ENCODE measurements at places on chromosomes 6 and 20.

DNA sequence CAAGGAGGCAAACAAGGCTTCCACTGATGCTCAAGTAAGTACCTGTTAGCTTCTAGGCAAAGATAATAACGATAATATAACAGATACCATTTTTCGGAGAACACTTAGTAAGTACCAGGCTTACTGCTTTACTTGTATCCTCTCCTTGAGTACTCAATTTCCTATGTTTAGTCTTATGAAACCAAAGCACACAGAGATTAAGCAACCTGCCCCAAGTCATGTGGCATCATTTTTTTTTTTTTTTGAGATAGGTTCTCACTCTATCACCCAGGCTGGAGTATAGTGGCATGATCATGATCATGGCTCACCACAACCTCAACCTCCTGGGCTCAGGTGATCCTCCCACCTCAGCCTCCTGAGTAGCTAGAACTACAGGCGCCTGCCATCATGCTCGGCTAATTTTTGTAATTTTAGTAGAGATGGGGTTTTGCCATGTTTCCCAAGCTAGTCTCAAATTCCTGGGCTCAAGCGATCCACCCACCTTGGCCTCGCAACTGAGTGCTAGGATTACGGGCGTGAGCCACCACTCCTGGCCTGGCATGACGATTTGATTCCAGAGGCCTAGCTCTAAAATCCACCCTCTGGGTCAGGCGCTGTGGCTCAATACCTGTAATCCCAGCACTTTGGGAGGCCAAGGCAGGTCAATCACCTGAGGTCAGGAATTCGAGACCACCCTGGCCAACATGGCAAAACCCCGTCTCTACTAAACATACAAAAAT is 14.0 kb downstream of the SPAG4 start:
- no peak for DNase-seq

DNA sequence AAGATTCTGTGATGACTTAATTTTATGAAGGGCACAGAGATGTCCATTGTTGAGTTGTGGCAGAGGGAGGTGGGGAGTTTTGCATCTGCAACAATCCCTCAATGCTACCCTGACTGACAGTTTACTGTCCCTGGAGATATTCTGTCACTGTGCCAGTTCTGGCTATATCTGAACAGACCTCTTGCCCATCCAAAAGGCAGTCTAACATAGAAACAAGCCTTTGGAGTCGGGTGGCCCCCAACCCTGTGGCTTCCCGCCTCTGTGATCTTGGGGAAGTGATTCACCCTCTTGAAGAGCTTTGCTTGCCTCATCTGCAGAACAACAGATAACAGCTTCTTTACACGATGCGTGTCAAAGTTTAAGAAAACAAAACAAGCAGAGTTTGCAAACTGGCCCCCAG is 3.8 kb upstream of the E2F1 start:
- peak; percentile 50 for DNase-seq

DNA sequence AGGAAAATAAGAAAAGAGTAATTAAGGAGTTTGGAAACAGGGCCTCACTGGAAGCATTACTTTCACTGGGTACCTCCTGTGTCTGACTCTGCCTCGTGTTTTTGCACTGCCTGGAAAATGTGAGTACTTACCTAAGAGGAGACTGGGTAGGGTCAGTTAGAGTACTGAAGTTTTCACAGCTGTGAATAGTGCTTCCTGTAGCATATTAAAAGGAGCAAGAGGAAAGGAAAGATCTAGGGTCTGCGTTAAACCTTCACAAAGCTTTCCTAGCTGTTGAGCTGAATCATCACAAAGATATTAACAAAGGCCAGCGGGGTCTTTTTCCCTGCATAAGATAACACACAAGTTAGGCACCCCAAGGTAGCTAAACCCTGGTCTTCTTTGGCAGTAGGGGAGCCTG is 82.3 kb downstream of the MLIP start:
- no peak for DNase-seq

DNA sequence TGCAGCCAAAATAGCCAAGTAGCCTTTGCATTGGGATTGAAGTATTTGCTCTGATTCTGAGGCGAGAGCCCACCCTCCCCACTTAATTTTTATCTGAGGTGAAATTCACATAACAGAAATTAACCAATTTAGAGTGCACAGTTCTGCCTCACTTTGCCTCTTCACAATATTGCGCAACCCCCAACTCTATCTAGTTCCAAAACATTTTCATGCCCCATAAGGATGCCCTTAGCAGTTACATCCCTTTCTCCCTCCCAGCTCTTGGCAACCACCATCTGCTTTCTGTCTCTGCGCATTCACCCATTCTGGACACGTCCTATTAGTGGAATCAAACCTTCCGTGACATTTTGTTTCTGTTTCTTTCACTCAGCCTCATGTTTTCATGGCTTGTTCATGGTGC is 9.0 kb downstream of the MAS1L start:
- DNase-seq, result no peak

DNA sequence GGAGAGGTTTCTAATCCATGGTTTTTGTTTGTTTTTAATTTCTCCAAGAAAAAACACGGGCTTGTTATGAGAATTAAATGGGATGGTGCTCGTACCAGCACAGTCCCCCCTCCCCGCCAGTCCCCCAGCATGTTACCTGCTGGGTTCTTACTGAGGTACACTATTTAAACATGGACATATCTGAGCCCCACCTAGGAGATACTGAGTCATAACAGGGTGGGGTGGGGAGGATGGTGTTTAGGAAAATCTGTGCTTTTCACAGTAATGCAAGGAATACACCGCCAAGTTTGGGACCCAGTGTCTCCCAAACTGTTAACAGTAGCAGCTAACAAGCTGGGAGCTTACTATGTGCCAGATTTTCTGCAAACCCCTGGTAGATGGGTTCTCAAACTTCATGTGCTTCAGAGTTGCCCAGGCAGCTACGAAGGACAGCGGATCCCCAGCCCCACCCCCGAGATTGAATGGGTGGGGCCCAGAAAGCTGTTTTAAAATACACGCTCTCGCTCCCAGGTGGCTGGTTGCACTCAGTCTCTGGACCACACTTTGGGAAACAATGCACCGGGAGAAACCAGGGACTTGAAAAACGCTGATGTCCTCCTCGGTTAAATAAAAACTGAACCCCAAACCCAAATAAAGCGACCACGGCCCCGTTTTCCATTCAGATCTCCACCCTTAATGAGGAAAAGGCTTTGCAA is 995 bp downstream of the ZFP64 start:
- peak; percentile 22 for DNase-seq

GRCh38 chr20:59160389-59161115 is 3.1 kb upstream of the ZNF831 start:
- no peak for DNase-seq

DNA sequence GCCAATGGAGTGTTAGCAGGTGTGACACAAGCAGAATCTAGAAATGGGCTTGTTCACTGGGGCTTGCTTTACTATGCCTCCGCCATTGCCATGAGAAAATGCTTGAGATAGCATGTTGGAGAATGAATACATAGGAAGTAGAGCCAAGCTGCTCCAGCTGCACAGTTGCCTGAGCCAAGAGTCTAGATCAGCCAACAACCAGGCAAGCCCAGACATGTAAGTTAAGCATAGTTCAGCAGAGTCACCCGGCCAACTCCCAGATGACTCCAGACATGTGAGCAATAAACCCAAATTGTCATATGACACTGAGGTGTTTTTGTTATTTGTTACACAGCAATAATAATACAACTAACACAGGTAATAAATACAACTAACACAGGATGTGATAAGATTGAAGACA is 167.9 kb downstream of the HAO1 start:
- no peak for DNase-seq

DNA sequence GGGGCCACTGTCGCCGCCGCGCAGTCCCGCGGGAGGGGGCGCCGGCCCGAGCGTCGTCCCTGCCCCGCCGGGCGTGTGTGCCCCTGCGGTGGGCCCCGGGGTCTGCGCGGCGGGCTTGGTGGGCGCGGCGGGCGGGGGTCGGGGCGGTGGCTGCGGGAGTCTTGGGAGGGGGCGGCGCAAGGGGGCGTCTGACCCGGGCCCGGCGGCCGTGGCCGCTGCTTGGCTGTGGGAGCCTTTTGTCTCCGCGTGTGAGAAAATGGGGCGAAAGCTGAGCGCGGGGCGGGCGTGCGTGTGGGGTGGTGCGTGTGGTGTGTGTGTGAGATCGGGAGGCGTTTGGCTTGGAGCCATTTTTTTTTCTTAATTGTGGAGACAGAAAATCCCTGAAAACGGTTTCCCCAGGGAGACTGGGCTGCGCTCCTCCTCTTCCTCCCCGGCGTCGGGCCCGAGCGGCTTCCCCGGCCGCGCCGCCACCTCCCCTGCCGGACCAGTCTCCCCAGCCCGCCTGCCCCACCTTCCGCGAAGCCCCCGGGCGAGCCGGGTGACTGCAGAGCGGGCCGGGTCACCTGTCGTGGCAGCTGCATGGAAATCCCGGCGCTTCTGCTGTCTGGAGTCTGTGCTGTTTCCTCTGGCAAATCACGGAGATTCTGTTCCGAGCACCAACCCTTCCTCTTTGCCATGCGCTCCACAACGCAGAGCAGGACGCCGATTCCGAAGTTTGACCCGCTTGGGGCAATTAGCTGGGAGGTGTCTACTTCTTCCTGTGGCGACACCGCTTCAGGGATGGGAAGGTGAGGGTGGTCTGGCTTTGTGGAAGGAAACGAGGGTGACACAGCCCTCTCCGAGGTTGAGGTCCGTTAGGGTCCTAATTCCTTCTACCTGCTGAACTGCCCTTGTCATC is 64.4 kb downstream of the GTF2H5 start:
- peak; percentile 18 for DNase-seq

GRCh38 chr6:167130712-167131684 is 8.1 kb downstream of the CCR6 start:
- no peak for DNase-seq

DNA sequence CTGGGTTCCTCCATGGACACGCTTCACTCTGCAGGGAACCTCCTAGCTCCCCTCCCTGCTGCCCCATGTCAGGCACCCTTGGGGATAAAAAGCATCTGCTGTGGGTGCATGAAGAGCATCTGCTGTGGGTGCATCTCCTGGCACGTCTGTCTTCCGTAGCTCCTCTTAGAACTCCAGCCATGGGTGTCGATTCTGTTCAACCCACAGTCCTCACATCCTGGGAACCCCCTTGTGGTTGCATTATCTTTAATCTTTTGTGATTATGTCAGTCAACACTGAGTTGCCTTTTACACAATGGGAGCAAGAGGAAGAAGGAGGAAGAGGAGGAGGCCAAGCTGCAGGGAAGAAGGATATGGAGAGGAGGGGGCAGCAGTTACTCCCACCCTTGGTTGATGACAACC is 24.1 kb upstream of the CCR6 start:
- DNase-seq, result no peak

DNA sequence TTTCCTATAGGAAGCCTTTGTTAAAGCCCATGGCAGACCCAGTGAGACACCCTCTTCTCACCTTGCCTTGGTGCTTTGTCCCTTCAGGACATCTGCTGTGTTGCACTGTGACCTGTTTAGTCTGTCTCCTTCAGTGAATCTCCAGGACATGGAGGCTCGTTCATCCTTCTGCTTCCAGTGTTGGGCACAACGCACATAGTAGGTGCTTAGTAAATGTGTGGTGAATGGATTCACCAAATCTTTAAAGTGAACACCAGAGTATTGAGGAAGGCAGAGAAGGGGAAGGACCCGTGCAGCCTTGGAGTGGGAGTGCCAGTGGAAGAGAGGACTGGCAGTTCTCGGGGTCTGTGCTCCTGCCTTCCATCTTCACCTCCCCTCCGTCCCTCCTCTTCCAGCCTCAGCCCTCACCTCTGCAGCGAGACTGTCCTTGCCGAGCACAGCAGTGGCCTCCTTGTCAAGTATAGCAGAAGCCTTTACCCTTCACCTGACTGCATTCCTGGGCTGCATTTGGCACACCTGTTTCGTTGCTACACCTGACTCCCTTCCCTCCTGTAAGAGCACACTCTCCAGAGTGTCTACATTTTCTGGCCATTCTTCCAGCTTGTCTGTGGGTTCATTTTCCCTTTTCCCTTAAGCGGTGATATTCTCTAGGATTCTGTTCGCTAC is 49.2 kb downstream of the ARID1B start:
- no peak for DNase-seq

GRCh38 chr6:56235245-56235644 is 12.1 kb downstream of the COL21A1 start:
- no peak for DNase-seq

DNA sequence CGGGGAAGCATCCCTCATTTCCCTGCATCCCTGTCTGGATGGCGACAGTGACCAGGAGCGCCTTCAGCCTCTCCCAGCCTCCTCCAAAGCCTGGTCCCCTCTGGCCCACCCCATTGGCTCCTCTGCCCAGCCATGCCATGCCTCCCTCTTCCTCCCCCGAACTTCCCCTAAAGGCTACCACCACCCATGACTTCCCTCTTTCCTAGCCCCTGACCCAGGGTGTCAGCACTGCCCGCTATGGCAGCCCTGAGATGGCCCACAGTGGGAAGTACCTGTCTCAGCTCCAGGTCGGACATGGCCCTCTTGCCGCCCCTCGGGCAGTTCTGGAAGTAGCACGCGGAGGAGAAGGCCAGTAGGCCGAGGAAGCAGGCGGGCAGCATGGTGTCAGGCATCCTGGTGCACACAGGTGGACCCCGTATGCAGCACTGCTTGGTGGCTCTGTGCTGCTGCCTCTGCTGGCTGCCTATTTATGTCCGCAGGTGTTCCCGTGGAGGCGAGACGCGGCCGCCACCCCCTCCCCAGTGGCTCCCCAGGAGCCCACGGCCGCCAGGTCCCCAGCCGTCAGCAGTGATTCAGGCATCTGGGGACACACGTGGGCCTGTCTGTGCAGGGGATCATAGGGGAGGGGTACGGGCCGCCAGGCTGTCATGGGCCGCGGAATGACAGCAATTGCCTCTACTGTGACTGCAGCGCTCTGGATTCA is at the start of gene AVP:
AVP (minus strand) TSS at position 442 of the 703 bp plus-strand sequence; CDS start at position 392, 50 bp downstream.
- no peak for DNase-seq

DNA sequence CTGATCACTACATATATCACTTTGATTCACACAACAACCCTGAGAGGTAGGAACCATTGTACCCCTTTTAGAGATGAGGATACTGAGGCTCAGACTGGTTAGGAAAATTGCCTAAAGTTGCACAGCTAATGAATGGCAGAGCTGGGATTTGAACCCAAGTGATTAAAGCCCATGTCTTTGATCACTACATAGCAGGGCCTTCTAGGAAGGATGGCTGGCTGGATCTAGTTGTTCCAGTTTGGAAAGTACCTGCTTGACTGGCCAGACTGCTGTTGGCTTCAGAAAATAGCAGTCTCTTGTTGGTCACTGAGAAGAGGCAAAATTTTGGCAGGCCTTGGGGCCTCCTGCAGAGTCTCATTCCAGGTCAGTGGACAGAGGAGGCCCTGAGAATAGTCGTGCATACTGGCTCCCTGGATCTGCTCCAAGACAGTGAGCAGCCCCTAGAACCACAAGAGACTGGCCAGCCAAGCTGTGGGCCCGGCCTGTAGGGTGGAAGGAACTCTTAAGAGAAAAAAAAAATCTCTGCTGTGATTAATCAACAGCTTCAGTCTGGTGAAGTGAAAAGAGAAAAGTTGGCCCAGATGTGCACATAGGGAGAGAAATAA is 17.5 kb downstream of the PPARD start:
- DNase-seq, result no peak
